ENCODE measurements at places on chromosomes 7 and 10. TPM values are rescaled to one million over a fixed set of nuclear protein-coding genes. Genes with fewer than 3 reads are reported as not detected.
A peak's percentile ranks its signal among the peaks of the same experiment; 100 is the strongest.

LRRD1 gene
- under 0.01 TPM for total RNA-seq

APBB1IP gene
- 4.2 TPM for total RNA-seq

HTR5A gene
- not detected for total RNA-seq

TRUB1 gene
- 10.5 TPM for total RNA-seq

ANKRD30A gene
- not detected for total RNA-seq

NKX1-2 gene
- not detected for total RNA-seq

DNA sequence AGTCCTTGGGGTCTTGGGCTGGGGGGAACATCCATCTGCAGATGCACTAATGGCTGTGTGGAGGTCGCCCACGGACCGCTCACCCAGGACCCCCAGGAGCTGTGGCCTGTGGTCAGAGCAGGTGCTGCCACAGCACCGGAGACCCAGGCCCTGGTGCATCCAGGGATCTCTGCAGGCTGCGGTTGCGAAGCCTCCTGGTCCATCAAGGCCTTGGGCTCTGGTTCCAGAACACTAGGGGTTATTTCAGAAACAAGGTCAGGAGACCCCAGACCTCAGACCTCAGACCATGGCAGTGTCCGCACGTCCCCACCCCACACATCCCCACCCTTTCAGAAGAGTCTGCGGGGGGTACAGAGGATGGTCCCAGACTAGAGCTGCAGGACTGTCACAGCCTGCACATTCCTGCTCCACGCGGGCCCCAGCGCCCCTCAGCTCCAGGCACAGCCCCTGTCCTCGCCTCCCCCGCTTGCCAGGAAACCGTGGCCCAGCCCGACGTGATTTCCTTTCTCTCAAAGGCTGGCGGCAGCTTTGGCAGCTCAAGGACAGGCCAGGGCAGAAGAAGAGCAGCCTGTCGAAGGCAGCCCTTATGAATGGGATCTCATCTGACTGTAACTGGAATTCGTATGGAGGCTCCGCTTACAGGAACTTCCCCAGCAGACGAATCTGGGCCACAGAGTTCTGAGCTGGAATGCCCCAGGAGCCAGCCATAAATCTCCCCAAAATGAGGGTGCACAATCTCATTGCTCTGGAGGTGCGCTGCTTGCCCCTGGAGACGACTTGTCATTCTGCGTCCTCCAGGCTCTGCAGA, 136.2 kb upstream of the RET start:
- DNase-seq, result peak; percentile 60

DNA sequence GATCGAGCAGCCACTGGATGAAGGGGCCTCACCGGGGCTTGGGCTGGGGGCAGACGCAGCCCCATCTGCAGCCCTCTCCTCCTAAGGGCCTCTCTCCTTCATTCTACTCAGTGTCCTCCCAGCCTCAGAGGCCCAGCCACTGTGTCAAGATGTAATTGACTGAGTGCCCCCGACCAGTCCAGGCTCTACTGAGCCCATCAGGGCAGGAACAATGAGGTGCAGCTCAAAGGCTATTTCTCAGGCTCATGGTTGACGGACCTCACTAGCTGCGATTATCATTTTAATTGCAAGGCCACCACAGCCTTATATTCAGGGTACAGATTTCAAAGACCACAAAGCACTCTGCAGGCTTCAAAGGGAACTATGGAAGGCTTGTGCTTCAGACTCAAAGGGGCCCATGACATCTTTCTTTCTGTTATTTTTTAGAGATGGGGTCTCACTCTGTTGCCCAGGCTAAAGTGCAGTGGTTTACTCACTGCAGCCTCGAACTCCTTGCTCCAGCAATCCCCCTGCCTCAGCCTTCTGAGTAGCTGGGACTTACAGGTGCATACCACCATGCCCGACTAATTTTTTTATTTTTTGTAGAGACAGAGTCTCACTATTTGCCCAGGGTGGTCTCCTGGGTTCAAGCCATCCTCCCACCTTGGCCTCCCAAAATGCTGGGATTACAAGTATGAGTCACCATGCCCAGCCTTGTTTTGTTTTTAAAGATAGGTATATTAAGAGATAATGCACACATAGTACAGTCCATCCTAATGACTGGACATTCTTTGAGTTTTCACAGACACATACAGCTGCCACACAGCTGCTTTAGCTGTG, 23.7 kb downstream of the SLC29A3 start:
- no peak for DNase-seq

DNA sequence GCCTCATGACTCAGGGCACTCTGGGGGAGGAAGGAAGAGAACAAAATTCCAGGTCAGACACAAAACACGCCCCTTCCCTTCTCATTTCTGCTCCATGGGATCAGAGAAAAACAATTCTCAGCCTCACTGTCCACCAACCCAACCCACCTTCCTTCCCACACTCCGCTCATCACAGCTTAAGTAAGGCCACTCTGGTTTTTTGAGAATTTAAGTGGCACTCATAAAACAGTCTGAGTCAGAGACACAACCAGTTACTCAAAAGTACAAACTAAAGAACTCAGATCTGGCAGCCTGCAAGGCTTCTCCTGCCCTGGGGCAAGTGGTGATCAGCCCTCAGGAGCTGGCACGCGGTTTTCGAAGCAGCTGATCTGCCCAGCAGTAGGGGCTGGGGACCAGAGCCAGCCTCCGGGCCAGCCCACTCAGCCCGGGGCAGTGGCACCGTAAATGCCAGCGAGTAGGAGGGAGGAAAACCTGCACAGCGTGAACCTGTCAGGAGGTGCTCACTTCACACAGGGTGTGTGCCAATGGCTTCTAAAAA, 39.1 kb upstream of the ABLIM1 start:
- no peak for DNase-seq

DNA sequence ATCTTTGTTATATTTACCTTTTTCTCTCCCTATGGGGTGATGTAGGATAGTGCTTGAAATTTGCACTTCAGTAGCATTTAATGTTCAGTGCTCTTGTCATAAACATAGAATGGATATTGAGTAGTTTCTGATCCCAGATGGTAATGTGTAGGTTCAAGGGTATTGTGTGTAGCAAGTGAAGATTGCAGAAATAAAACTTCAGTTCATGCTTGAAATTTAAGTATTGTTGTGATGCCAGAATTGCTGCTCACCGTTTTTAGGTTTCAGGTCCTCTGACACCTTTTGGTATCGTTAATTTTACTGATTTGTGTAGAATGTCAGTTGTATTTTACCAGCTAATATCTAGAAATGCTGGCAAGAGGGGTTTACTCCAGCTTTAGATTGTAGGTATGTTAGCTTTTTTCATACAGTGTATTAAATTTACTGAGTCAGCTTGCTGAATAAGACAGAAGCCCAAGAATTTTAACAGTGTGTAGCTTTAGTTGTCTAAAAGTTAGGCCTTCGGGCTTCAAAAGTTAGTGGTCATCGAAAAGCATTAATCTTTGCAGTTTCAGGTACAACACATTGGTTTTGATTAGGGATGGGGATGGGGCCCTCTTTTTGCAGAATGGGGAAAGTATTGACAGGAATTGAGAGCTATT, 1.9 kb downstream of the PTEN start:
- DNase-seq, result no peak

- DNase-seq, result peak; percentile 77
Observed at GRCh38 chr10:44857363-44858016, 53.6 kb upstream of the TMEM72 start.

- DNase-seq, result no peak
Observed at GRCh38 chr7:23210506-23210905, 28.7 kb downstream of the NUP42 start.

- no peak for DNase-seq
Observed at GRCh38 chr7:64608116-64608910, 45.4 kb upstream of the ZNF680 start.

GRCh38 chr7:102978284-102978683, 65.5 kb downstream of the LRRC17 start:
- DNase-seq, result no peak

GRCh38 chr10:91023700-91024398, 103.0 kb upstream of the ANKRD1 start:
- no peak for DNase-seq

- DNase-seq, result no peak
Observed at GRCh38 chr10:125260260-125260659, 99.9 kb upstream of the CTBP2 start.

GRCh38 chr7:18109762-18110161, 82.1 kb upstream of the PRPS1L1 start:
- no peak for DNase-seq

DNA sequence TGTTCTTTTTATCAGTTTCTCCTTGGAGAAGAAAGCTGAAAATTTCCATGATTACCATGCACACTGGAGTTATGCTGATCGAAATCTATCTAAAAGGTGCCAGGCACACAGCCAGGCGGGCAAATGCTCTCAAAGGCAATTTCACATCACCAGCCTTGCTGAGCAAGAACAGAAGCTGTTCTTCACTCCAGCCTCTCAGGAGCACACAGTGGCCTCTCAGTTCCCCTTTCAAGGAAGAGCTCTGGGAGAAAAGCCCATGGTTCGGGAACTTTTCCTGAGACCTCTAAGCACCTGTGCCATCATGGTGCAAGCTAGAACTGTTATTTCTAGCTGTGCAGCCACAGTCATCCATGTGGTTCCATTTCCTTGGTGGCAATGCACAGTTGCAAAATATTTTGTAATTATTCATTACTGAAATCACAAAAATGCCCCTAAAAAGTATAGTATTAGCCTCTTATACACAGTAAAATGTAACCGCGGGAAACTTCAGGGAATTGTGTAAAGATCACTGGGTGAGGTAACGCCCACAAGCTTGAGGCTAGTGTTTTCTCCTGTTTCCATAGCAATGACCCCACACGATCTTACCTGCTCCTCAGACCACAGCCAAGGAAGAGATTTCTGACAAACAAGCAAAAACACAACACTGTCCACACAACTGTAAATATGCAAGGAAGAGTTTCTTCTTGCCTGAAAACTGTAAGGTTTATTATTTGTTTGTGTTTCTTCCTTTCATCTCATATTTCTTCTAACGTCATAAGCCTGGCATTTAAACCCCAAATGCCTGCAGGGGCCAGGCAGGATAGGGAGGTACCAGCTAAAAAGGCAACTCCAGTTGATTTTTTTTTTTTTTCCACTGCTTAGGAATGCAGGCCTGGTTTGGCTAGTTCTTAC, 121.2 kb downstream of the FAM107B start:
- DNase-seq, result no peak

DNA sequence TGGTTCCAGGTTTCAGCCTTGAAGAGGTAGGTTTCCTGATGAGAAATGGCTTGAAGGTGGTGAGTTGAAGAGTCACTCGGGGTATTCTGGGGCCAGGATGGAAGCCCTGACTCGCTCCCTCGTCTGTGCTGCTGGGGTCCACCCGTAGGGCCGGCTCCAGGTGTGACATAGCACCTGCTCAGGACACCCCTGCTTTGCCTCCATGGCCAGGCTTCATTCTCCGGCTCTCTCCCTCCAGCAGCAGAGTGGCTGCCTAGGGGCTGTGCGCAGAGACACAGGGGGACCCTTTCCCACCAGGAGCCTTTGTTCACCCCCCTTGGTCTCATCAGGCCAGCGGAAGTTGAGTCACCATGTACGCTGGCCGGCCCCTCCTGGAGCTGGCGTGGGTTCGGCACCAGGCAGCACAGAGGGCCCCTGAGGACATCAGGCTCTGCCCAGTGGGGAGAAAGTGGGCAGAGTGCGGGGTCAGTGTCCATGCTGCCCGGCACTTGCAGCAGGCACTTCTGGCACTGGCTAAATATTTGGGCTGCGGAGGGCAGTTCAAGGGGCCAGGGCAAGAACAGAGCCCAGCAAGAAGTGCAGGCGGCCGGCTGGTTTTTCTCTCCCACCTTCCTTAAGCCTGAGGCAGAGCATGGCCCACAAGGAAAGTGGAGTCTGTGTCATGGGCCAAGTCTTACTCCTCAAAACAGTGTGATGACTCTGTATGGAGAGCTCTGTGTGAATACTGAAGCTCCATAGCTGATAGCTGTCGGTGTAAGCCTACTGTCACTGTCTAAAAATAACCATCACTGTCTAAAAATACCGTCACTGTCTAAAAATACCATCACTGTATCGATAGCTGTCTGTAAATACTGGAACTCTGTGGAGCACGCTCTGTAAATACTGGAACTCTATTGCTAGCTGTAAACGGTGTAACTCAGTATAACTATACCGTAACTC, 3.7 kb upstream of the PRKAR1B start:
- peak; percentile 54 for DNase-seq

DNA sequence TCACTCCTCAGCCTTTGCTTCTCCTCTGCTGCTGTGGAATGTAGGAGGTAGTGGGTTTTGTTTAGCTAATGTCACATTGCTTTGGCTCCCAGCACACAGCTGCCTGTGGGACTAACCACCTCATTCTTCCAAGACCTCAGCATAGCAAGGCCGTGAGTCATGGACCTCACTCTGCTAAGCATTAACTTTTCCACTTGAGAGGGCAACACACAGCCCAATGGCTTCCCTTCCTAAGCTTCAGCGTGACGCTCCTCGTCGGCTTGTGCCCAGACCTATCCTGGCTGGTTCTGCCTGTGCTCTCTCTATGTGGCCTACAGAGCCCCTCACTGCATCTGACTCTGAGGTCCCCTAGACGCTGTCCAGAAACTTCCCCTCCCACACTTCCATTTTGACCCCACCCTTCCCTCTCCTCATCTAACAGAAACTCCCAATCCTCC, 23.3 kb downstream of the MYOF start:
- peak; percentile 95 for DNase-seq

DNA sequence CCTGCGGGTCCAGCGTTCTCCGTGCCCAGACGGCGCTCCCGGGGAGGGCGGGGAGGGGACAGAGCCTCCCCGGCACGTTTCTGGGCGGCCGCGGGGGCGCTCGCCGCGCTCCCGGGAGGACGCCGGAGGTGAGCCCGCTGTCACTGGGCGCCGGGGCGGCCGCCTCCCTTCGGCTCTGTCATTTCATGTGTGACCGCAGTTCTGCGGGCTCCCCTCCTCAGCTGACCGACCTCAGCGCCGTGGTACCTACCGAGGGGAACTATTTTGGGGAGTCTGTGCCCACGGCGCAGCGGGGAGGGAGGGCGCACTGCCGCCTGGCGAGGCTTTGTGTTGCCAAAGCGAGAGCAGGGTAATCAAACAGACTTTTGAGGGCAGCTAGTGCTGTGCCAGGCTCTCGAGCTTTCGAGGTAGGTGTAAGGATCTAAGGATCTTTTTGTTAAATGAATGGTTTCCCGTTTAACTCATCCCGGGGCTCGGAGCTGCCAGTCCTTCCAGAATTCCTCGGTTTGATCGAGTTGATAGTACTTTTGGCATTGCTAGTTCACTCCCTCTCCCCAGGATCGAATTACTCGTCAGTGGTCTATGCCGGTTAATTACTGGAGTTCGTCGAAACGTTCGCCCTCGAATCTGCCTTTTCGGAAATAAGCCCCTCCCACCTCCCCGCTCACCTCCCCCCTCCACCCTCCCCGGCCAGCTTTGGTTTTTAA, 1.9 kb downstream of the ARID5B start:
- peak; percentile 78 for DNase-seq

DNA sequence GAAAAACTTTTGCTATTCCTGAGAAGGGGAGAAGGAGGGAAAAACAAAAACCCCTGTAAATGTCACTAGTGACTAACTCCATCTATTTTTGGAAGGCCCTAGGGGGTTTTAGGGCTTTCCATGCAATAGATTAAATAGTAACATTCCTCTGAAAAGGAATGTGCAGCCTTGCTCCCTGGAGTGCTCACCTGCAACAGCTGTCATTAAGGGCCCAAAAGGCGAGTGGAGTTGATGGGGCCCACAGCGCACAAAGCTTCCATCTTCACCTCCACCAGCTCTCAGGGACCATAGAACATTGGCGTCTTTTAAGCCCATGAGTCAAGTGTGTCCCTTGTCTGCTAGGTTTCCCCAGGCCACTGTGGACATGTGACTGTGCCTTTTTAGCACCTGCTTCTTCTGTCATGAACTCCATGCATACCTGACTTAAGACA, 58.0 kb upstream of the IL6 start:
- DNase-seq, result no peak

- DNase-seq, result no peak
Observed at GRCh38 chr7:17098515-17098914, 199.9 kb upstream of the AHR start.

- no peak for DNase-seq
Observed at GRCh38 chr10:93599335-93599734, 1.7 kb downstream of the RBP4 start.

GRCh38 chr7:80481196-80481884, 30.5 kb downstream of the GNAT3 start:
- no peak for DNase-seq
